Umbilical cord (tissue), 2 donors: ENCODE measurements at places on chromosomes 3 and 15.

DNA sequence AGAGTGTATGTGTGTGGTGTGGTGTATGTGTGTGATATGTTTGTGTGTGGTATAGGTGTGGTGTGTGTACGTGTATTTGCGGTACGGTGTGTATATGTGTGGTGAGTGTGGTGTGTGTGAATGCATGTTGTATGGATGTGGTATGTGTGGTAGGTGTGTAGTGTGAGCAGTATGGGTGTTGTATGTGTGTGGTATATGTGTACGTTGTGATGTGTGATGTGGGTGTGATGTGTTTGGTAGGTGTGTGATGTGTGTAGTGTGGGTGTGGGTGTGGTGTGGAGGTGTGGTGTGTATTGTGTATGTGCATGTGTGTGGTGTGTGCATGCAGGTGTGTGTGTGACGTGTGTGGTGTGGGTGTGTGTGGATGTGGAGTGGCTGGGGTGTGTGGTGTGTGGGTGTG lies 58.7 kb downstream of the EFCAB12 start:
- DNase-seq: no peak

DNA sequence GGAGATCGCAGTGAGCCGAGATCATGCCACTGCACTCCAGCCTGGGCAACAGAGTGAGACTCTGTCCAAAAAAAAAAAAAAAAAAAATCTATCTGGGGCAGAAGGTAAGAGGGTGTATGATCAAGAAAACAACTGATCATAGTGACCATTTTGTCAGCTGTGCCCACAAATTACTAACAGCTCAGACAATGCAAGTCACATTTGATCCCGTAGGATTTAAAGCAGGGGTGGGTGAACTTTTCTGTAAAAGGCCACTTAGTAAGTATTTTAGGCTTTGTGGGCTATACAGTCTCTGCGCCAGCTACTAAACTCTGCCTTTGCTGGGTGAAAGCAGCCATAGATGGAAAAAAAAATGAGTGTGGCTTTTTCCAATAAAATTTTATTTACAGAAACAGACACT lies 57.6 kb upstream of the ABI3BP start:
- no peak for DNase-seq

- no peak for DNase-seq
Observed at GRCh38 chr15:94375997-94376396, 144.6 kb downstream of the MCTP2 start.

- no peak for DNase-seq
Observed at GRCh38 chr3:196686436-196686835, 25.6 kb downstream of the CEP19 start.

DNA sequence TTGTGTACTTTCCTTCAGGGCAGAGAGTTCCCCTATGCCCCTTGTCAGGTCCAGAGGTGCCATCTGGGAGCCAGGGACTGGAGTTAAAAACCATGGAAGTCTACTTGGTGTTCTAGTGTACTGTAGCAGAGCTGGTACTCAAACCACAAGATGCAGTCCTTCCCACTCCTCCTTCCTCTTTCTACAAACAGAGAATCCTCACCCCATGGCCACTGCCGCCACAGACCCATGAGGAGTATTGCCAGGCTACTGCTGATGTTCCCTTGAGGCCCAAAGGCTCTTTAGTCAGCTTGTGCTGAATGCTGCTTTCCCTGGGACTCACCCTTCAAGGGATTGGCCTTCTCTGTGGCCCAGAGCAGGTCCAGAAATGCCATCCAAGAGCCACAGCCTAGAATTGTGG lies 229.2 kb upstream of the ZPLD1 start:
- no peak for DNase-seq

GRCh38 chr3:195736866-195737490 lies 16.2 kb downstream of the MUC20 start:
- DNase-seq: no peak

DNA sequence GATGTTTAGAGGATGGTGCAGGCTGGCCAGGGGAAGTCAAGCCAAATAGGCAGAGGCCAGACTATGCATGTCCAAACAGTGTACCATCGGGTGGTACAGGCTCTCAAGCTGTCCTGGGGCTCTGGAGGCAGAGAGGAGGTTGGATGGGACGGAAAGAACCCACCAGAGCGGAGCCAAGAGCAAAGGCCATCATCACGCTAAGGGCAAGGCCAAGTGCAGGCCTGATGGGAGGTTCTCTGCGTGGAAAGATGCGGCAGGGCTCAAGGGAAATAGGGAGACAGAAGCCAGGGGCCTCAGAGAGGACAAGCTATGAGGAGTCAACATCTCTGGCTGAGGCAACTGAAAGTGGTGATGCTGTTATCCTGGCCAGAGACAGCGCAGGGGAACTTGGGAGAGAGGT lies 102.7 kb downstream of the ASB7 start:
- DNase-seq: no peak

DNA sequence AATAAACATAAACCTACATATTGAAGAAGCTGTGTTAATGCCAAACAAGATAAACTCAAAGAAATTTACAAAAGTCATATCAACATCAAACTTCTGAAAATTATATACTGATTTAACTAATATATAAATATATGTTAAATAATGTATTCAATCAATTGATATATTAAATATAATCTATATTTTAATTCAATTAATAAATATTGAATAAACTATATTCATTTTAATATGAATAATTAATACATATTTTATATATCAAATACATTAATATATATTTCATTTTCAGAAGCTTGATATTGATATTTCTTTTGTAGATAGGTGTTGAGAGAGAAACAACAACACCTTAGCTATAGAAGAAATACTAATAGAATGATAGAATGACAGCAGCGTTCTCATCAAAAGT lies 768.1 kb downstream of the MECOM start:
- DNase-seq: no peak

DNA sequence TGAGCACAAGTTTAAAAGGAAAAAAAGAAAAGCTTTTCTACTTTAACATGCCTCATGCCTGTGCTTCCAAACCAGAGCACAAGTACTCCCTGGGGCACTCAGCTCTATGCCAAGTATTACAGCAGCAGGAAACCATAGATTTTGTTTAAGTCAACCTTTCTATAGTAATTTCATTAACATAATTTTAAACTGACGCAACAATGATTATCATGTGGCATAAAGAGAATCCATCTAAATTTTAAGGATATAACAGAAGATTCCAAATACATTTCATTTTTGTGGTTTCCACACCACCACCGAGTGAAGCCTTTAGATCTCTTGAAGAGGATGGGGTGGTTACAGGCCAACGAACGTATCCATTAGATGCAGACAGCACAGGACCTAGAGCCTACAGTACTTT lies 112.1 kb downstream of the TNIK start:
- no peak for DNase-seq

GRCh38 chr3:182375916-182376315 lies 417.4 kb upstream of the ATP11B start:
- no peak for DNase-seq

GRCh38 chr15:42448281-42448680 lies 42.7 kb downstream of the ZNF106 start:
- DNase-seq: no peak

DNA sequence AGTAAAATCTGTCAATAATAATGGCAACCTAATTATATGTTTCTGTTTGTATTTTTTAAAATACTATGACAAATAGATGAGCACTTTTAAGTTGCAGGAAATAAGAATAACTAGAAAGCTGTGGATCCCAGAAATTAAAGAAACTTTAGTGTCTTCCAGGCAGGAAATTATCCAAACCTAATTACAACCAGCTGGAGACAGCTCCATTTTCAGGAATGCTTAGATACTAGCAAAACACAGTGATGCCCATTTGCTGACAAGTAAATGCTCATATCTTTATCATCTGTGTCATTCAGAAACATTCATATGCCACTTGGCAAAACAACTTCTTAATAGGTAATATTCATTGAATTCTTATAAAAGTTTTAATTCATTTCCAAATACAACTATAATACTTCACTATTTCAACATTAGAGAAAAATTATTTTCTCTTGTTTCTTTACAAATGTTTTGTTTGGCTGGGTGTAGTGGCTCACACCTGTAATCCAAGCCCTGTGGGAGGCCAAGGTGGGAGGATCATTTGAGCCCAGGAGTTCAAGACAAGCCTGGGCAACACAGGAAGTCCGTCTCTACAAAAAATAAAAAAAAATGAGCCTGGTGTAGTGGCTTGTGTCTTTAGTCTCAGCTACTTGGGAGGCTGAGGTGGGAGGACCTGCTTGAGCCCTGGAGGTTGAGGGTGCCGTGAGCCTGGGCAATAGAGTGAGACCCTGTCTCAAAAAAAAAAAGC lies 169.1 kb upstream of the TSPAN3 start:
- DNase-seq: no peak

- DNase-seq: peak; percentile 92
Observed at GRCh38 chr3:156388497-156389448, 166.1 kb downstream of the SSR3 start.

- no peak for DNase-seq
Observed at GRCh38 chr15:25504307-25504706, 65.5 kb upstream of the UBE3A start.

- DNase-seq: no peak
Observed at GRCh38 chr15:101086394-101087171, 165.3 kb downstream of the CHSY1 start.

GRCh38 chr15:48868536-48868935 lies 9.4 kb upstream of the EID1 start:
- DNase-seq: no peak

- no peak for DNase-seq
Observed at GRCh38 chr3:12420393-12420792, 63.9 kb upstream of the TSEN2 start.

DNA sequence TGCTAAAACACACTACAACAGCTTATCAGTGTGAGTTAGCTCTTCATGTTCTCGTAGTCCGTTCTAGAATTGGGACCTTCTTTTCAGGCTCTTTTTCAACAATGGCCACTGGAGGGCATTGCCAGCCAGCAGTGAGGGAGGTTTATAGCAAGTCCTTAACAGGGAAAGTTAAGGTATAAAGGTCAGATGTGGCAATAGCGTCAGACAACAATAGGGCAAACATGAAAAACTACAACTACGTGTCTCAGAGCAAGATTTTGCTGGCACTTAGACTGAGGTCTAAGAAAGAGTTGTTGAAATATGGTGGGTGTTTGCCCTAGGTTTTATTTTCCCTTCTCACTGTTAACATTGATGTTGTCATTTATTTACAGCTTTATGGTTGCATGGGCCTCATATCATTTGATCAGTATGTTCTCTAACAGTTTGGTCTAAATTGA lies 161.4 kb downstream of the GMNC start:
- DNase-seq: peak; percentile 75

DNA sequence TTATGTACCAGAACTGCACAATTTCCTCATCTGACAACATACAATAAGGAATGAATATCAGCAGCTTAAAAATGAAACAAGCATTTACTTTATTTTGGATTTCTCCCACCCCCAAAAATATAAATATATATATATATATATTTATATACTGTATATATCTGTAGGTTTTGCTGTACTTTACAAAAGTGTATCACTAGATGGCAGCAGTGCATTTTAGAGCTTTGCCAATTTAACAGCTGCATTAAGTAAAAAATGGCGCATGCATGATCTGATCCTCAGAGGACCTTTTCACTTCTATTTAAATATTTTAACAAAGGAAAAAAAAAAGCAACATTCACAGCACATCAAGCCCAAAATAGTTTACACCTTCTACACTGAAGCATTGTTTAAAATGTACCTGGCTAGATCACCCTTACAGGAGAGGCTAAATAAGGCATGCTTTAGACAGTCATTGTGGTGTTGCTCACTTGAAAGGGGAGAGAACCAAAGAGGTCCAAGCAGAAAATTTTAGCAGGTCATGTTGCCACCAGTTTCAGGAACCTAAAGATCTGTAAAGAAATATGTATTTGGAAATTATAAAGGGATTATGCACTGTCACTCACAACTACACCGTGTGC lies 72.6 kb downstream of the NPTN start:
- peak; percentile 81 for DNase-seq

DNA sequence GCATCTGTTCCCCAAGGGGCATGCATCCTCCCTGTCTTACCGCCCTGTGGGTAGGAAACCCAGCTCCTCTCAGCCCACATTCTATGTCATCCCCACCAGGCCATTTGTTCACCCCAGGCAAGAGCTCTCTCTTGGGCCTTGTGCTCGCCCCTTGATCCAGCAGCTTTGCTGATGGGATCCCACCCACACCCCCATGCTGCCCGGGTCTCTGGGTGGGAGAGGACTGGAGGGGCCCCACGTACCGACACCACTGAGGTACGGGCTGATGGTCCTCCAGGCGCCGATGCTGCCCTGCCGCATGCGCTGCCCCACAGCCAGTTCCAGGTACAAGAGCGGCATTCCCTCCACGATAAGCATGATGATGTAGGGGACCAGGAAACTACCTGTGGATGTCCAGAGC lies 14.5 kb downstream of the SLC6A20 start:
- DNase-seq: no peak

DNA sequence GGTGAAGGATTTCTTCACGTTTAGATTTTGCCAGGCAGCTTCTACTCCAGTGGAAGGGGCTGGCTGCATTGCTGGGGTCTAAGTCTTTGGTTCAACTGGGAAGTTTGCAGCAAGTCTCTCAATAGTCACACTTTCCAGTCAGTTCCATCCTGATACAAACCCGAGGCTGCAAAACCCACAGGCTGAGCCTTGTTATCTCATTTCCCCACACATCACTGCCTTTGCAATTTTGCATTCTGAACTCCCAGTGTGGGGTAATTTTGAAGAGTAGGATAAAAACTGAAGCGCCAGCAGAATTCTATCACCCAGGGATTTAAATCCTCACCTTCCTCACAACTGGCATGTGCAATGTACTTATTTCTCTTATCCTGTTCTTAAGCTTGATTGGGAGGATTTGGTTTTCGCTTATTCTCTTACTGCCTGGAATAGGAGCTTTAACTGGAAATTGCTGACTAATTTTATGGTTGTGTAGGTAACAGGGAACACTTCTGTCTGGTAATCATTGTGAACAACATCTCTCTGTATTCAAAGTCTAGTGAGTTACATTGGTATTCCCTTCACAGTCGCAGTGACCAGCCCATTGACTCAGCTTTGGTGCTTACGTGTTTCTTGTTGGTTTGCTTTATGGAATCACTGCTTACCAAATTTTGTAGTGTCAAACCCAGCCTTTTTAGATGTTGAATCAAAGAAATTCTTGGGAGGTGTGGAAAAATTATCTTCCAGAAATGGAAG lies 142.0 kb upstream of the TOPAZ1 start:
- peak; percentile 41 for DNase-seq

DNA sequence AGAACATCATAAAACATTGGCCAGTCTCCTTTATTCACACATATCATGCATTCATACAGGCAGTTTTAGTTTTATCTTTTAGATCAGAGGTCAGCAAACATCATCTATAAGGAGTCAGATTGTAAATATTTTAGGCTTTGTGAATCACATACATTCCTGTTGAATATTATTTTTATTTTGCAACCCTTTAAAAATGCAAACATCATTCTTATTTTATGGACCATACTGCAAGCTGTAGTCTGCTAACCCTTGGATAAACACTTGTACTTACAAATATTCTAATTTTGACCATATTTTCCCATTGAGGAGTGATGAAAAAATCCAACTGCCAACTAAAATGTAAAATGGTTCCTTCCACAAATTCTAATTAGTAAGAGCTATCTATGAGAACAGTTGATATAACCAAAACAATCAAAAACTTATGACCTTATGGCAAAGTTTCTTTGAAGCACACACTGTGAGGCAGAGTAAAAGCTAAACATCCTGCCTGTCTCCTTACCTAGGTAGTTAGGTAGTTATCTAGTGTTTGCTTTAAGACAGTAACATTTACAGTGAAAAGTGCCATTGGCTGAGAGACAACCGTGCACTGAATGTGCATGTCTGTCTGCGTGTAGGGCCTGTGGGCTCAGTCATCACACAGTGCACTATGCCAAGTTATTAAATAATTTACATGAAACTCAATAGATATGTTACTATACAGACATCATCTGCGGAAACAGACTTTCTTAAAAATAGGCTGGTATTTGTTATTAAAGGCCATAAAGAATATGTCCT lies 57.7 kb downstream of the PIK3R4 start:
- DNase-seq: no peak

GRCh38 chr3:99467420-99467819 lies 171.0 kb upstream of the COL8A1 start:
- DNase-seq: no peak
